Esophagus muscularis mucosa (tissue), 4 donors: ENCODE measurements at places on chromosomes 3 and 15. TPM values are rescaled to one million over a fixed set of nuclear protein-coding genes. Genes with fewer than 3 reads are reported as not detected.

DNA sequence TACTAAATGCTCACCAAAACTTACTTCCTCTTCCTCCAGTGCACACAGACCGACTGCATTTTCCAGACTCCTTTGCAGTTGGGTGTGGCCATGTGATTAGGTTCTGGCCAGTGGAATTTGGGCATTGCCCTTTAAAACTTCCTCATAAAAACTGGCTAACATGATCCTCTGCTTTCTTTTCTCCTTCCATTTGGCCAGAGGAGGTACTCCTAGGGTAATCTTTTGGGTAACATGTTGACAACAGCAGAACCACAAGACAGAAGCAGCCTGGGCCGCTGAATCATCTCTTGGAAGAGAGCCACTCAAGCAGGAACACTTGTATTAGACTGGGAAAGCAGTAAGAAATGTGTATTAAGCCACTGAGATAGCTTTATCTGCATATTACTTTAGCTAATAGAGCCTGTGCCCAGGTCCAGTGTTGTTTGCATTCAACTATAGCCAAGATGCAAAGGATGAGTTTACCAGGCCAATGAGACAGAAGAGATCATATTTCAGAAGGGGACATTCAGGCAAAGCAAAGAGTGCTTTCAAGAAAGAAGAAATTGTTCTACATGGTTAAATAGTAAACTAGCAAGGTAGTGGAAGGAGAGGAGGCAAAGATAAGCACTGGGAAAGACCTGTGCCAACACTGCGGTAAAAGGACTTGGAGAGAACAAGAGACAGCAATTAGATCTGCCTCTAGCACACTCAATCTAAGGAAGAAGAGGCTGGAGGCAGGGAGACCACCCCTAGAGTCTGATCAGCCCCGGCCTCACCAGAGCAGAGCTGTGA is 79.8 kb downstream of the PLCH1 start:
- DNase-seq = no peak
- H3K4me3 ChIP-seq = no peak overlapping the region
- no peaks in the 10 kb centered on the region for H3K36me3 ChIP-seq
- H3K4me1 ChIP-seq = peaks cover 10% of the 10 kb centered on the region
- H3K27ac ChIP-seq = peak overlapping the region; percentile 39
- no peaks in the 10 kb centered on the region for H3K27me3 ChIP-seq

DNA sequence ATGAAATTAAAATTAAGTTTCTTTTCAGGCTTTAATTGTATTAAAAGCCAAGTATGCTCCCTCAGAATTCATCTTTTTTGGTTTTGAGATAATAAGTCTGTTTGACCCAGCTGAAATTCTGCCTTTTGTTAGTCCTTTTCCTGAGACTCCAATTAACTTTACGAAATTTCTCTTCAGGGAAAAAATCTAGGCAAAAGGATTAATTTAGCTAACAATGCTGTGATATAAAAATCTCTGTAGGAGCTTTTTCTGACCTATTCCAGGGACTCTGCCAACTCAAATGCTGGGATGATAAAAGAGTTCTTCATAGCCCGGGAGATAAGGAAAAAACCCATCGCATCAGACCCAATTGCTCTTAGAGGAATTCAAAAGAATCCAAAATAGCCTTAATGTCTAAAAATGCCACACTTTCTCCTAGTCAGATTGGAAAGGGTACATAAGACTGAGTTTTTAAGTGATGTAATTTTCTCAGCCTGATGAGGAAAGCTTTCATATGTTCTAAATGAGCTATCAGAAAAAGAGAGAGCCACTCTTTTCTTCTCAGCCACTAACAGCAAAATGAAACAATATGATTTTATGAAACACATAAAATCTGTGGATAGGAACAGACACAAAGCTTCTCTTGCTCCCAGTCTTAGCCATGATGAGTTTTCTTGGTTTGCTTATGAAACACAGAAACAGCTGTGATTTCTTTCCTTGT is 405.1 kb downstream of the ROBO1 start:
- H3K27ac ChIP-seq = no peak overlapping the region
- no peaks in the 10 kb centered on the region for H3K4me1 ChIP-seq
- no peak overlapping the region for H3K4me3 ChIP-seq
- DNase-seq = no peak
- no peaks in the 10 kb centered on the region for H3K27me3 ChIP-seq

DNA sequence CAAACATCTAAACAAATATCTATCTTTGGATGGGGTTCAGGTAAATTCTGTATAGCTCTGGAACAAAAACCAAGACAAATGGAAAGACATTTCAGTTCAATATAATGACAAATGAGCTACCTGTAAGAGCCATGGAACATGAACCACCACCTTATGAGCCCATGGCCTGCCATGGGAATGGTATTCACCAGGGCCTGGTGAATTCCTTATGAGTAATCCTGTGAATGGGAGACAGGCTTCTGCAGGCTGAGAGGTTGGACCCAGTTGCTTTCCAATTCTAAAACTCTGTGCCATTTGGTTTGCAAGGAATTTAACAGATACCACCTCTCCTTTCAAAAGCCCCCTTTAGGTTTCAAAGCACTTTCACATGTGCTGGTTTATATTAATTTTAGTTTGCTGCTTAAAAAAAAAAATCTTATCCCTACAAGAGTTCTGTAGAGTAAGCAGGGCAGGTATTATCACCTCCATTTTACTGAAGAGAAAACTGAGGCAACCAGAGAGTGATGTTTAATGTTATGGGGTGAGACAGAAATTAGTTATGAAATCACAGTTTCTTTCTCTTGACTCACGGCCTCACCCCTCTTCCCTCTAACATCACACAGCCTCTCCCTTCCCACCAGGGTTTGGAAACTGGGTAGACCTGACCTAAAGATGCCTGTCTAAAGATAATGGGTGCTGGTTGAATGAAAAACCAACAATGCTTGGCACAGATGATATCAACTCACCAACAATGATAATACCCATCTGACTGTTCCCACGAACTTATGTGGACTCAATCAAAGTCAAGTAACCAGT is 397.6 kb upstream of the WNT5A start:
- no peak overlapping the region for H3K27ac ChIP-seq
- no peaks in the 10 kb centered on the region for H3K36me3 ChIP-seq
- H3K27me3 ChIP-seq = no peaks in the 10 kb centered on the region
- H3K4me1 ChIP-seq = no peaks in the 10 kb centered on the region

Gene TMEM207
- not detected for total RNA-seq

- DNase-seq = no peak
- H3K4me1 ChIP-seq = peaks cover 75% of the 10 kb centered on the region
- H3K27ac ChIP-seq = peak overlapping the region; percentile 83
- no peaks in the 10 kb centered on the region for H3K27me3 ChIP-seq
Measured at GRCh38 chr15:62887113-62887570, 155.4 kb upstream of the TPM1 start.

DNA sequence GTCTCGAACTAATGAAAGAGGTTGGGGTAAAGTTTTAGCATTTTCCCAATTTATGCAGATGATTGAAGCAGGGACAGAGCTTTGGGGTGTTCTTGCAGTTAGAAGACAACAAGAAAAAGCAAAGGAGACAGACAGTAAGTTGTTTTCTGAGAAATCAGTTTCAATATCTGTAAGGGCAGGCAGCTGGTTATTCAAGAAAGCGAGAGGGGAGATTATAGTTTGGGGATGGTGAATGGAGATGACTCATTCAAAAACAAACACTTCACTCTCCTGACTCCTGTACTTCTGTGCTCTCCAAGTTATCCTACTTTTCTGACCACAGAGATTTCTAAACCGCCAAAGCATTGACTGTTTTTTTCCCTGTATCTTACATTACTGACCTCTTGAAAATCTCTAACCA is 352.0 kb downstream of the GAP43 start:
- H3K36me3 ChIP-seq = no peaks in the 10 kb centered on the region
- H3K4me3 ChIP-seq = no peak overlapping the region
- H3K27ac ChIP-seq = no peak overlapping the region

DNA sequence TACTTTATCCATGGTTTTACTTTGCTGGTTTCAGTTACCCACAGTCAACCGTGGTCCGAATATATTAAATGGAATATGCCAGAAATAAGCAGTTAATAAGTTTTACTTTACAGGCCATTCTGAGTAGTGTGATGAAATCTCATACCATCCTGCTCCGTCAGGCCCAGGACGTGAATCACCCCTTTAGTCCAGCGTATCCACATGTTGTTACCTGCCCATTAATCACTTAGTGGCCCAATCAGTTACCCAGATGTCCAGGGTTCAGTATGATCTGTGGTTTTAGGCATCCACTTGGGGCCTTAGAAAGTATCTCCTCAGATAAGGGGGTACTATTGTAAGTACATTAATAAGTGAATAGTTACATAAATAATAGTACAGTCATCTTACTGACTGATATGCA is 88.0 kb downstream of the TTBK2 start:
- H3K27me3 ChIP-seq = no peaks in the 10 kb centered on the region
- no peak for DNase-seq
- H3K4me3 ChIP-seq = no peak overlapping the region
- H3K4me1 ChIP-seq = no peaks in the 10 kb centered on the region
- no peaks in the 10 kb centered on the region for H3K36me3 ChIP-seq

GRCh38 chr15:101313041-101313761 is 18.2 kb upstream of the SNRPA1 start:
- H3K27ac ChIP-seq = no peak overlapping the region
- no peak overlapping the region for H3K4me3 ChIP-seq
- H3K27me3 ChIP-seq = no peaks in the 10 kb centered on the region
- no peak for DNase-seq

DNA sequence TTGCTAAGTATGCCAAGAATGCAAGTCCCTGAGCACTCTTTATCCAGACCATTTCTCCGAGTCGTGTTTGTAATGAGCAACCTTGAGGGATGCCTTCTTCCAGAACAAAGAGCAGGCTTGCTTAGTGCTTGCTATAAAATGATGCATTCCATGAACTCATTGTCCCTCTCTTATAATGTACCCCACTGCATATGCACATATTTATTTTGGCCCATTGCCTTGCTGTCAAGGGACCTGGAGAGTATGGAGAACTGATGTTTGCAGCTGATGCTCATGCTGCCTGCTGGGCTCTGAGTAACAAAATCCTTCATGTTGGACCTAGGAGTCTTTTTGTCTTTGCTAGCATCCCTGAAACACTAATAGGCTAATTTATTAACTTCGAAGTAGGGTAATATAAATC is 97.8 kb upstream of the AADACL2 start:
- no peak for DNase-seq
- H3K4me1 ChIP-seq = peaks cover 8% of the 10 kb centered on the region
- no peaks in the 10 kb centered on the region for H3K36me3 ChIP-seq
- H3K4me3 ChIP-seq = no peak overlapping the region

DNA sequence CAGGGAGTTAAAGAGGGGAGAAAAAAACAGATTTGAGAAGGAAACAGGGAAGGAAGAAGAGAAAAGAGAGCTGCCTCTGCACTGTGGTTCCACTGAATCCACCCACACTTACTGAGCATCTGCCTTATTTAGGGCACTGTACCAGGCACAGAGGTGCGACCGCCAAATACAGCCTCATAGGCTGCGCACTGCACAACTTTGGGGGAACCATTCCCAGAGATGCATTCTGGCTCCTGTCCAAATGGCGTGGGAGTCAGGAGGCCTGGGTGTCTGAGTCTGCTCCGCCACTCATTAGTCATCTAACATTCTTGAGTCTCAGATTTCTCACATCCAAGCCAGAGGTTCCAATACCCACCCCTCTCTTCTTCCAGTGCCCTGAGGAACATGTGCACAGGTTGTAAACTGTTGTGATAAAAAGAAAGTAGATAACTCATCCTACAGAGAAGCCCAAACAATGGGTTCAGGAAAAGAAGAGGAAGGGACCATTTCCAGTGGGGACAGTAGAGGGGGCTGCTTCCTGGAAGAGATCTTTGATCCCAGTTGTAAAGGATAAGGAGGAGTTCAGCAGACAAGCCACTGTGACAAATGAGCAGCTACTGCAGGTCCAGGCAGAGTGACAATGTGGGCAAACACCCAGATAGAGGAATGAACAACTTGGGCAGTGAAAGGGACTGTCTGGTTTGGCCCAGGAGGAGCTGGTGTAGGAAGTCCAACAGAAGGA is 254.6 kb downstream of the UACA start:
- H3K4me3 ChIP-seq = no peak overlapping the region
- DNase-seq = no peak
- no peaks in the 10 kb centered on the region for H3K36me3 ChIP-seq
- no peak overlapping the region for H3K27ac ChIP-seq

Gene AQR
- 17.6 TPM for total RNA-seq

DNA sequence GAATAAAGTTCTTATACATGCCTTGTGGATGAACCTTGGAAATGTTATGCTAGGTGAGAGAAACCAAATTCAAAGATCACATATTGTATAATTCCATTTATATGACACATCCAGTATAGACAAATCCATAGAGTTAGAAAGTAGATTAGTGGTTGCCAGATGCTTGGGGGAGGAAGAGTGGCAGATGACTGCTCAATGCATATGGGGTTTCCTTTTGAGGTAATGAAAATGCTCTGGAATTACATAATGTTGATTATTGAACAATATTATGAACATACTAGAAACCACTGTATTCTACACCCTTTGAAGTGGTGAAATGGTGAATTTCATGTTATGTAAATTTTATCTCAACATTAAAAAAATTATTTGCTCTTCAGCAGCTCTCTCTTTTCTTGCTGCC is 100.8 kb downstream of the DHX36 start:
- H3K36me3 ChIP-seq = peaks cover 33% of the 10 kb centered on the region
- no peak overlapping the region for H3K4me3 ChIP-seq
- no peak overlapping the region for H3K27ac ChIP-seq

DNA sequence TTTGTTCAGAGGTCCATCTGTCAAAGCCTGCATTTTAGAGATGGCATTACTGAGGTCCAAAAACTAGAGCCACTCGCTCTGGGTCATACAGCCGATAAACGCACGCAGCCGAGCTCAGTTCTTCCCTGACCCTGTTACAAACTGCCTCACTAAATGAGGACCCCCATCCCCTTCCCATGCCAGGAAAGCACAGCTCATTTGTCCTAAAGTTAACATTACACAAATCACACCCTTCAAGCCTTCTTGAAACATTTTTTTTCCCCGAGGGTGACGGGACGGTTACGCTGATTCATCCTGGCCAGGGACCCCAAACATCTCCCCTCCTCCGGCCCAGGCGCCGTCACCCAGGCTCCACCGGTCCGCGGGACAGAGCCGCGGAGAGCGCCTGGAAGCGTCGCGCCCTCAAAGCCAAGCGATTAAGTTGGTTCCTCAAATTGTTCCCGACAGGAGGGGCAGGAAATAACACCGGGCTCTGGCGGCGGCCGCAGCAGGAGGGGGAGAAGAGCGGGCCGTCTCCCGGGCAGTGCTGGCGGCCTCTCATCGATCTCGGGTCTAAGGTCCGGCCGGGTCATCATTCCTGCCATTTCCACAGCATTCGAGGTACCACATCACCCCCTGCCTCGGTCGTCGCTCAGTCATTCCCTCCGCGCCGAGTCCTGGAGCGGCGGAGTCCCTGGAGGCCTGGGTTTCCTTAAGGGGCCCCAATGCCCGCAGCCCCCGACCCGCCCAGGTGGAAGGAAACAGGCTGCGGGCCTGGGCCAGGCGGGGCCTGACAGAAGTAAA is 619 bp upstream of the CMTM8 start:
- peaks cover 22% of the 10 kb centered on the region for H3K4me1 ChIP-seq
- H3K4me3 ChIP-seq = peak overlapping the region; percentile 63
- peak overlapping the region; percentile 68 for H3K27ac ChIP-seq
- DNase-seq = peak; percentile 87
- H3K27me3 ChIP-seq = no peaks in the 10 kb centered on the region
